Renal cortical epithelial cell (primary cell): ENCODE measurements at places on chromosomes 5 and 9. TPM values are rescaled to one million over a fixed set of nuclear protein-coding genes. Genes with fewer than 3 reads are reported as not detected.

Gene PKN3
- 2.8 and 5.2 TPM in 2 replicates for total RNA-seq

Gene EIF4EBP3
- total RNA-seq = 0.17 and 0.80 TPM in 2 replicates

Gene PCDHGA1
- under 0.01 and 0.80 TPM in 2 replicates for total RNA-seq

Gene BICD2
- total RNA-seq = 50.5 and 70.7 TPM in 2 replicates

Gene LCNL1
- not detected in 2 replicates for total RNA-seq

Gene IL5
- not detected in 2 replicates for total RNA-seq

Gene SPINK5
- 0.25 TPM in 1 of 2 replicates, not detected in the other for total RNA-seq

Gene PPP6C
- total RNA-seq = 16.7 and 26.4 TPM in 2 replicates

Gene SLC34A1
- 0.05 TPM in 1 of 2 replicates, not detected in the other for total RNA-seq

Gene SCGB3A2
- total RNA-seq = not detected in 2 replicates

Gene DTWD2
- total RNA-seq = 9.9 and 16.8 TPM in 2 replicates

Gene SPATA31D4
- not detected in 2 replicates for total RNA-seq

Gene PCDHGB2
- total RNA-seq = 0.35 and 2.7 TPM in 2 replicates

Gene FOXD4L4
- 0.20 TPM in 1 of 2 replicates, not detected in the other for total RNA-seq

Gene PRR16
- total RNA-seq = 0.35 and 0.70 TPM in 2 replicates

Gene OLFML2A
- total RNA-seq = 2.1 and 6.6 TPM in 2 replicates

Gene ATP10B
- under 0.01 and 0.10 TPM in 2 replicates for total RNA-seq

Gene PCDH1
- total RNA-seq = 10.6 and 20.8 TPM in 2 replicates

Gene LRRC19
- total RNA-seq = 0.20 TPM in 1 of 2 replicates, not detected in the other

Gene PCDHB12
- total RNA-seq = 1.2 TPM in 1 of 2 replicates, not detected in the other

Gene NR2F1-AS1
- 0.69 and 1.8 TPM in 2 replicates for total RNA-seq

Gene IFNK
- total RNA-seq = not detected in 2 replicates

Gene SRD5A1
- total RNA-seq = 25.9 and 45.1 TPM in 2 replicates

Gene OR1J2
- not detected in 2 replicates for total RNA-seq

Gene FGF10
- not detected in 2 replicates for total RNA-seq

Gene ZNF608
- 59.6 and 116 TPM in 2 replicates for total RNA-seq

Gene LIFR
- 10.8 and 45.7 TPM in 2 replicates for total RNA-seq

Gene SARDH
- total RNA-seq = 2.1 and 5.4 TPM in 2 replicates

Gene RNF183
- 0.80 and 1.2 TPM in 2 replicates for total RNA-seq

Gene FOXD1
- total RNA-seq = 7.3 and 9.6 TPM in 2 replicates

Gene PRR7
- total RNA-seq = 9.4 and 11.0 TPM in 2 replicates

Gene PCDHB15
- total RNA-seq = under 0.01 and 1.3 TPM in 2 replicates

Gene FGFR4
- 14.1 and 35.2 TPM in 2 replicates for total RNA-seq

Gene LRRTM2
- total RNA-seq = 0.10 TPM in 1 of 2 replicates, not detected in the other

Gene TRPM6
- 0.15 and 0.17 TPM in 2 replicates for total RNA-seq

Gene IL6ST
- 216 and 325 TPM in 2 replicates for total RNA-seq

Gene BTNL8
- total RNA-seq = 0.35 TPM in 1 of 2 replicates, not detected in the other
